Ureter (tissue), 1 donor: ENCODE measurements at places on chromosomes 12 and 14. TPM values are rescaled to one million over a fixed set of nuclear protein-coding genes. Genes with fewer than 3 reads are reported as not detected.

TRHDE gene
- 12.1 TPM for total RNA-seq

P2RX2 gene
- total RNA-seq: 0.36 TPM

SLC8A3 gene
- 0.57 TPM for total RNA-seq

DGLUCY gene
- total RNA-seq: 141 TPM

CLEC4D gene
- total RNA-seq: not detected

SLC5A8 gene
- total RNA-seq: not detected

BATF gene
- total RNA-seq: 19.4 TPM

CFAP54 gene
- 2.6 TPM for total RNA-seq

PIANP gene
- 2.6 TPM for total RNA-seq

CACNA1C gene
- 30.1 TPM for total RNA-seq

LRIG3 gene
- 56.1 TPM for total RNA-seq

VRTN gene
- not detected for total RNA-seq

TMTC2 gene
- 41.3 TPM for total RNA-seq

GPRC5D gene
- 0.47 TPM for total RNA-seq

JDP2 gene
- 43.2 TPM for total RNA-seq

MSRB3 gene
- 66.5 TPM for total RNA-seq

RBP5 gene
- total RNA-seq: 7.5 TPM

FITM1 gene
- total RNA-seq: 0.55 TPM

KRT83 gene
- total RNA-seq: not detected

NT5DC3 gene
- total RNA-seq: 11.0 TPM

SLC24A4 gene
- 0.75 TPM for total RNA-seq

CD163L1 gene
- total RNA-seq: 1.1 TPM

CIDEB gene
- total RNA-seq: 11.1 TPM

TAS2R30 gene
- total RNA-seq: 11.8 TPM

SERPINA10 gene
- not detected for total RNA-seq

EPYC gene
- total RNA-seq: not detected

HCAR3 gene
- 12.3 TPM for total RNA-seq

KLHL33 gene
- total RNA-seq: 0.26 TPM

MYF5 gene
- total RNA-seq: not detected

GLT8D2 gene
- total RNA-seq: 13.3 TPM

RASSF8 gene
- total RNA-seq: 23.0 TPM

ARMH4 gene
- total RNA-seq: 2.9 TPM

AICDA gene
- total RNA-seq: not detected

ASB2 gene
- total RNA-seq: 35.1 TPM

PTCSC3 gene
- total RNA-seq: not detected
